Mesothelial cell of epicardium (in vitro differentiated cells): ENCODE measurements at places on chromosomes 1 and 21. TPM values are rescaled to one million over a fixed set of nuclear protein-coding genes. Genes with fewer than 3 reads are reported as not detected.
A peak's percentile ranks its signal among the peaks of the same experiment; 100 is the strongest.

GRCh38 chr21:20662514-20662913, 335.7 kb upstream of the NCAM2 start:
- H3K4me3 ChIP-seq, result no peak overlapping the region
- H3K27ac ChIP-seq, result no peak overlapping the region
- DNase-seq, result no peak
- no peaks in the 10 kb centered on the region for H3K27me3 ChIP-seq

DNA sequence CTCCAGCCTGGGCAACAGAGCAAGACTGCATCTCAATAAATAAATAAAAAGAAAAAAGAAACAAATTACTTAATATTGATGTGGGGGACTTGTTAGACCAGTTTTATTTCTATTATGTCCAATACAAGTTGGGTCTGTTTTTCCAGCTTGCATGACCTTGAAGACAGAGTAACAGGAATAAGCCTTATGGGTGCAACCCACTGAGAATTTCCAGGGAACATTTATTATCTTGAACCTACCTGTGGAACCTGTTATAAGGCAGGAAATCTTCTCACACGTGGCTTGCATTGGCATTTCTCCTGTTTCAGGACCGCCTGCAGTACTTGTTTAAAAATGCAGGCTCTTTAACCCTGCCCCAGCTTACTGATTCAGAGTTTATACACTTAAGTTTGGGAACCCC, 64.0 kb downstream of the ZBTB17 start:
- H3K4me3 ChIP-seq, result no peak overlapping the region
- H3K27ac ChIP-seq, result no peak overlapping the region
- peaks cover 25% of the 10 kb centered on the region for H3K36me3 ChIP-seq
- no peaks in the 10 kb centered on the region for H3K27me3 ChIP-seq

DNA sequence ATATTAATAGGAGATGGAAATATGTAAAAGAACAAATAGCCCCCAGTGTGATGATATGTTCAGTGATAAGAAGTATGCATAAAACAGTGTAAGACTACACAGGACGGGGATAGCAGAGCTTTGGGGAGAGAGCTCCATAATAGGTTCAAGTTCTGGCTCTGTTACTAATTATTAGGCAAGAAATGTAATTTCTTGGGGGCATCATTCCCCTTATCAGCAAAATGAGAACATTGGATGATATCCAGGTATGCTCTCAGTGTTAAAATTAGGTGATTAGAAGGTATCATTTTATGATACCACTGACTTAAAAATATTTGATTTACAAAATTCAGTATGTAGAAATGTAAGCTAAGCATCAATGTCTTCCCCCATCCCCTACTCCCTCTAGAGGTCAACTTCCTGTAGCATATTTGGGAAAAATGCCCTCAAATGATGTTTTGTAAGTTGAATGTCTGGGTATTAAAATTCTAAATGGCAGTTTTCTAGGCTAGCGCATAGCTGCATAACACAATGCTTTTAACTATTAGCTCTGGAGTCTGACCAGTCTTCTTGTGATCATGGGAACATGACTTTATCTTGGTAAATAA, 585.7 kb upstream of the CAMK1G start:
- peaks cover 2% of the 10 kb centered on the region for H3K27me3 ChIP-seq
- no peaks in the 10 kb centered on the region for H3K36me3 ChIP-seq
- no peak for DNase-seq
- H3K4me1 ChIP-seq, result peaks cover 2% of the 10 kb centered on the region

DNA sequence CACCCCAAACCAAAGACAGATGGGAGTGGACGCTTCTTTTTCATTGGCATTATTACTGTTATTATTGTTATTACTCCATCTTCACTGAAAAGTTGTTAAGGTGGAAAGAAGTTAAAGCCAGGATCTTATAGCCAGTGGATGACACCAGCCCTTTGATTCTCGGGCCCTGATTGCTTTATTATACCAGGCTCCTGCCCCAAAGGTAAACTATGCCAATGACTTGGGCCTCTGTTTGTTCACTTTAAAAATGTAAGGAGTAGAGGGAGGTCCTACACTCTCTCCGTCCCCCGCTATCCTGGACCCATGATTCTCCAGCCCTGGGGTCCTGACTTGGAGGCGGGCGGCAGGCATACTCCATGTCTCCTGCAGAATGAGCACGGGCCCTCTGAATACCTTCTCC, 106.8 kb downstream of the TOMM20 start:
- H3K36me3 ChIP-seq, result no peaks in the 10 kb centered on the region
- no peak overlapping the region for H3K27ac ChIP-seq
- H3K27me3 ChIP-seq, result no peaks in the 10 kb centered on the region
- peaks cover 13% of the 10 kb centered on the region for H3K4me1 ChIP-seq
- DNase-seq, result no peak
- H3K4me3 ChIP-seq, result no peak overlapping the region

The LCK gene
- total RNA-seq, result 1.4 to 1.8 TPM (median 1.5 TPM) in 3 replicates

DNA sequence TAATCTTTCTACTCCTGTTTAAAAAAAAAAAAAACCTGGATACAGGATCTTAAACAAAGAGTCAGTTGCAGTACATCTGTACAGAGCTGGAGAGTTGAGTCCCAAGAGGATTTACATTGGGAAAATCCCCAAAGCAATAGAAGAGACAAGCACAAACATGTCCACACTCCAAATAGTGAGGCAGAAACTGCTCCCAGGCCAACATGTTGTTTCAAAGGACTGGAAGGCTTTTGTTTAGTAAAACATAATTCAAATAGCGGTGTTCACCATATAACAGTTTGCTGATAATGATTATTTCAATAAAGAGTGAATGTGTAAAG, 425.4 kb downstream of the ADGRL2 start:
- no peaks in the 10 kb centered on the region for H3K36me3 ChIP-seq
- peak overlapping the region; percentile 67 for H3K27ac ChIP-seq
- H3K4me3 ChIP-seq, result no peak overlapping the region

The FCRL2 gene
- not detected in 3 replicates for total RNA-seq

The IVL gene
- 0.11 to 0.34 TPM (median 0.27 TPM) in 3 replicates for total RNA-seq

DNA sequence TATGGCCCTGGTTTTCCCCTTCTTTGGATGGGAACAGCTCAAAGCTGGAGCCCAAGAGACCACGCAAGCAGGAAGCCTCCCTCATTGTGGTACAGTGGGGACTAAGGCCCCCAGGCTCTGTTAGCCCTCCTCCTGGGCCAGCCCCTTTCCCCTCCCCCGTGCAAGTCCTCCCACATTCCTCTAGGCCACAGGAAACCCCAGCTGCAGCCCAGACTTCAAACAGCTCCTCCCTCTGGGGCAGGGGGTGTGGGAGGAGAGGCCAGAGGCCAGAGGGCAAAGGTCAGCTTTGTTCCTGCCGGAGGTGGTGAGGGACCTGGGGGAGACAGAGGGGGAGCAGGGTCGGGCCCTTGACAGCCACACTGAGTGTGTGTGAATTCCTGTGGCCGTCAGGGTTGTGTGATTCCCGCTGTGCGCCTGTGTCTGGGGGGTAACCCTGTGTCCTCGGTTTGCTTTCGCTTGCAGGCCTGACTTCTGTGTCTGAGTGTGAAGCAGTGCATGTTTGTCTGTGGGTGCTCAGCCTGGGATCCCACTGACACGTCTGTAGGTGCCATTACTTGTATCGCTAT, 3.4 kb upstream of the AHDC1 start:
- no peak for DNase-seq
- no peak overlapping the region for H3K4me3 ChIP-seq
- H3K36me3 ChIP-seq, result no peaks in the 10 kb centered on the region
- peak overlapping the region; percentile 82 for H3K27ac ChIP-seq

DNA sequence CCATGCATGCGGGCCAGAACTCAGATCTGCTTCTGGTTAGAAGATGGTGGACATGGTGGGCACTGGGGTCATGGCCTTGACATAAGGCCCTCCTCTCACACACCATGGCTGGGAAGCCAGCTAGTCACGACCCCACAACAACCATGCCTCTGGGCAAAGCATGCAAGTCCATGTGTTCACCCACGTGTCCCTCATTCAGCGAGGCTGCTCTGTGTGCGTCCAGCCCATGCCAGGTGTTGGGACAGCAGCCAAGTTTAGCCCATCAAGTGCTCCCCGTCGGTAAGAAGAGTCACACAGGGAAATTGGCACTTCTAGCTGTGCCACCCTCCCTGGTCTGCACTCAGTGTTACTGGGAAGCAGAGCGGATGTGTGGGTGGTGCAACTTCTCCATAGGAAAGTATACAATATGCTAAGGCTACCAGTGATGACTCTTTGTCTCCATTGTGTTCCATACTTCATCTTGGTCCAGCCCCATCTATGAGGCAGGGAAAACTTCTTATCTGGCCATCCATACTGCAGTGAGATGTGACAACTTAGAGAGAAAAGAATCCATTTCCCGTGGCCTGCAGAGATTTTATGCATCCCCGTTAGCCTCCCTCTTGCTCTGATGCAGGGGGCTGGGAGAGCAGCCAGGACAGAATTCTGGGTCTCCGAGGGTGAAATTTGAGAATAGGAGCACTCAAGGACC, 198.0 kb downstream of the GRIK3 start:
- H3K4me1 ChIP-seq, result no peaks in the 10 kb centered on the region
- H3K36me3 ChIP-seq, result no peaks in the 10 kb centered on the region
- no peak overlapping the region for H3K27ac ChIP-seq
- peaks cover 48% of the 10 kb centered on the region for H3K27me3 ChIP-seq
- H3K4me3 ChIP-seq, result no peak overlapping the region

The PRAMEF1 gene
- total RNA-seq, result not detected in 3 replicates

DNA sequence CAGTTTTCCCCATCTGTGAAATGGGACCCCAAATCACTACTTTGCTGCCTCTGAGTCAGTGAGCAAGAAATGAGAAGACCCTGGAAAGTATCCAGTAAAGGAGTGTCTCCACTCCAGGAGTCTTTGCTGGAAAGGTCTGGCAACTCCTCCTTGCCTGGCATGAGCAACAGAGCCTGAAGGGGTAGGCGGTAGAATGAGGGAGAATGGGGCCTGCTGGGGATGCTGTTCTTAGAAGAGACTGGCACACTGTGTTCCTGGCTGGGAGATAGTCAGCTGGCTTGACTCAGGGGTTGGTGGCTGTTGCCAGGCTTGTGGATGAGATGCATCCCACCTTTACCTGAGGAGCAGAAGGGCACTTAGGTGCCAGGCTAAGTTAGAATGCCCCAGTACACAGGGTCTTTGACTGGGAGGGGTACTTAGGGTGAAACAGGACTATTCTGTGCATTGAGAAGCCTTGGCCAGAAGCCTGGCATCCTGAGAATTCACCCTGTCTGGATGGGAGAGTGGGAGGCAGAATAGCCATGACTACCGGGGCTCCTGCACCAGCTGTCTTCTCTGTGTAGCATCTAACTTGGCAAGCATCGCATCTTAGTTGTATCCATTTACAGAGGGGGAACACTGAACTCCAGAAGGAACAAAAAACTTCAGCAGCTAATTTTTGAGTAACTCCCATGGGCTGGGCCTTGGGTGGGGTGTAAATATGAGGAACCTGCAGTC, 2.5 kb downstream of the MFSD2A start:
- no peaks in the 10 kb centered on the region for H3K36me3 ChIP-seq
- H3K4me3 ChIP-seq, result no peak overlapping the region
- H3K27me3 ChIP-seq, result peaks cover 38% of the 10 kb centered on the region
- DNase-seq, result no peak
- no peak overlapping the region for H3K27ac ChIP-seq

DNA sequence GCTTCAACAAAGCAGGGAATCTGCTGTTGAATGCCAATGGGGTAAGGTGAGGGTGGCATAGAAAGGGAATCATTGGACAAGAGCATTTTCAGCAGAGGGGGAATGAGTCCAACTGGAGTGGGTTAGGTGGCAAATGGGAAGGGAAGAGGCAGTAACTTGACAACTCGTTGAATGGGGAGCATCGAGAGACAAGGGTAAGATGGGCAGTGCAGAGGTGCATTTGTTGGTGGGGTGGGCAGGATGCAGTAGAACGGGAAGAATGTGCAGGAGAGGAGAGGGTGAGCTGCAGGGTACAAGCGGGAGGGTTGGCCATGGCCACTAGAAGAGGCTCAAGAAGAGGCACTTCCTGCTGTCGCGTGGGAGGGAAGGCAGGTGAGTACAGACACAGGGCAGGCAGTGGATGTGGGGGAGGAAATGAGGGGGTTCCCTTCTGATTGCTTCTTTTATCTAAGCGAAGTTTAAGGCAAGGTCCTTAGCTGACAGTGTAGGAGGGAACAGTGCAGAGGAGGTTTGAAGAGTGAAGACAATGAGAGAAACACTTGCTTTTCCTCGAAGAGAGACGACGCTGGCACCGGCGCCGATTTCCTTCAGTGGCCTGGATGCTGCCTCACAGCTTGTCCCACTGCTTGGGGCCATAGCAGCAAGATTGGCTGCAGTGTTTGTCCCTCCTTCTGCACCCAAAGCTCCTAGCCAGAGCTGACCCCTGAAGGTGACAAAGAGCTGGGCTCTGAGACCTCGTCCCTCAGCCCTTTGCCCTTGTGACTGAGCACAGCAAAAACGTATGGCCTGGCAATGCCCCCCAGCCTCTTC, 3.2 kb upstream of the IKBKE start:
- peaks cover 6% of the 10 kb centered on the region for H3K36me3 ChIP-seq
- H3K4me3 ChIP-seq, result no peak overlapping the region
- H3K4me1 ChIP-seq, result peaks cover 38% of the 10 kb centered on the region
- H3K27ac ChIP-seq, result no peak overlapping the region

DNA sequence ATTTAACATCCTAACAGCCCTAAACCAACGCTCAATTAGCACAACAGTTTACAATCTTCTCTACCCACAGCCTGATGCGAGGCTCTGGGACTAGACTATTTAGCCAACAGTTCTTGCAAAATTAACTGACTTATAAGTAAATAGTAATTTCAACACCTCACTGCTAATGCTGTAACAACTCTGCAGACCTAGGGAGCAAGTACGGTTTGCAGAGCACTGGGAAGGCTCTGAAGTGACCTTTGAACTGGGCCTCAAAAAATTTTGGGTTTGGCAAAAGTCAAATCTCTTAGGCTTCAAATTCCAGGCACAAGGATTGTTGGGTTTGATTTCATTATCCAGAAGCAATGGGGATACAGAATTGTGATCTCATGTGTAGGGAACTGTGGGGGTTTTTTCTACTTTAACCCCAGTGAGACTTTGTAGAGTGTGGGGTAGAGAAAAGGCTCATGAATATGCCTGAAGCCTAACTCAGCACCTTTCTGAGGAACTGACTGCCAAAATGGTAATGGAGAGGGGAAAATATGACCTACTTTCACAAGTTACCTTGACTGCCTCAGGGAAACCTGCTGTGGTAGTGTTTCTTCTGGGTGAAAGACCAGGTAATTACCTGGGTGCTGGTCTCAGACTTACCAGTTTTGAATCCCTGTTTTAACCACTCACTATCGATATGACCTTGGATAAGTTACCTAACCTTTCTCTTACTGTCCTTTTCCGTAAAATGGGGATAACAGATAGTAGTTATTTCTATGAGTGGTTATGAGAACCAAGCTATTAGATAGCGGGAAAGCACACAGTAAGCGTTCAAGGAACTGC, 889 bp upstream of the TXLNA start:
- no peaks in the 10 kb centered on the region for H3K27me3 ChIP-seq
- H3K4me1 ChIP-seq, result peaks cover 26% of the 10 kb centered on the region
- peak overlapping the region; percentile 79 for H3K4me3 ChIP-seq
- peaks cover 10% of the 10 kb centered on the region for H3K36me3 ChIP-seq

The LCE3E gene
- not detected in 3 replicates for total RNA-seq

GRCh38 chr21:43193088-43193650, 24.4 kb downstream of the CRYAA start:
- peaks cover 41% of the 10 kb centered on the region for H3K4me1 ChIP-seq
- peaks cover 2% of the 10 kb centered on the region for H3K36me3 ChIP-seq
- no peak for DNase-seq
- no peak overlapping the region for H3K4me3 ChIP-seq
